Esophagus squamous epithelium (tissue), 5 donors: ENCODE measurements at places on chromosomes 5 and 9.

DNA sequence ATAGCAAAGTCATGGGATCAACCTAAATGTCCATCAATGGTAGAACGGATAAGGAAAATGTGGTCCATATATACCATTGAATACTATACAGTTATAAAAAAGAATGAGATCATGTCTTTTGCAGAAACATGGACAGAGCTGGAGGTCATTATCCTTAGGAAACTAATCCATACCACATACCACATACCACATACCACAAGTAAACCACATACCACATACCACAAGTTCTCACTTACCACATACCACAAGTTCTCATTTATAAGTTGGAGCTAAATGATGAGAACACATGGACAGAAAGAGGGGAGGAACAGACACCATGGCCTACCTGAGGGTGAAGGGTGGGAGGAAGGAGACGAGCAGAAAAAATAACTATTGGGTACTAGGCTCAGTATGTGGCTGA, 154.6 kb upstream of the GHR start:
- no peak for DNase-seq

DNA sequence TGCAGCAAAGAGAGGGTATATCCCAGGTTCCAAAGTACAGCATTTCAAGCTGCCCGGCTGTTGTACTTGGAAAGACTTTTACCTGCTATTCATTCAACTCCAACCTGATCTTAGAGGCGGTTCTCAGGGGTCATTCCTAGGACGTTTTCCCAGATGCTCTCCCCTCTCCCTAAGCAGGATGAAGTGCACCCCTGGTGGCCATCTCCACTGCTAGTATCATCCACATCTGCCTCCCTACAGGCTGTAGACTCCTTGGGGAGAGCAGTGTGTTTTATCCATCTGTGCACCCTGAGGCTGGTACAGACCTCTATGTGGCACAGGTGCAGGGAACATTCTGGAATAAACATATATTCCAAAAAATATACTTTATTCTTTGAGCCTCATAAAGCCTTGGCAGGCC, 56.8 kb downstream of the PTPN3 start:
- DNase-seq: no peak

GRCh38 chr5:78405829-78406750, 45.7 kb downstream of the SCAMP1 start:
- no peak for DNase-seq

- DNase-seq: no peak
Measured at GRCh38 chr5:109327570-109327969, 82.2 kb downstream of the PJA2 start.

- DNase-seq: no peak
Measured at GRCh38 chr5:446883-447263, 3.9 kb downstream of the EXOC3 start.

GRCh38 chr5:113531481-113532159, 18.1 kb downstream of the YTHDC2 start:
- no peak for DNase-seq

DNA sequence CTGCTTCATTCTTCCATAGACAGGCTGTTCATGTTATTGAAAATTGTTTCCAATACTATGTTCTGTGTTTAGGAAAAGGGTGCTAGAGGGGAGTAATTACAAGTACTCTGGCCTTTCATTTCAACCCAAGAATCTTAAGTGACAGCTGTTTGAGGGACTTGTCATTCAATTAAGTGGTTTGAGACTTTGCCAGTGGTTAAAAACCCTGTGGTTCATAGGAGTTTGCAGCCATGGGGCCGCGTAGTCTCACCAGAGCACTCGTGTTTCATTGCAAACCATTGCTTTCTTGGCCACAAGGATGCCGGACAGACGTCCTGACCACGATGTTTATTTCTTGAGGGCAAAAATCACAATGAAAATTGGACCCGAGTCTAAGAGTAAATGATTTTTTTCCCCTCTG, 248.8 kb downstream of the NNT start:
- DNase-seq: no peak

DNA sequence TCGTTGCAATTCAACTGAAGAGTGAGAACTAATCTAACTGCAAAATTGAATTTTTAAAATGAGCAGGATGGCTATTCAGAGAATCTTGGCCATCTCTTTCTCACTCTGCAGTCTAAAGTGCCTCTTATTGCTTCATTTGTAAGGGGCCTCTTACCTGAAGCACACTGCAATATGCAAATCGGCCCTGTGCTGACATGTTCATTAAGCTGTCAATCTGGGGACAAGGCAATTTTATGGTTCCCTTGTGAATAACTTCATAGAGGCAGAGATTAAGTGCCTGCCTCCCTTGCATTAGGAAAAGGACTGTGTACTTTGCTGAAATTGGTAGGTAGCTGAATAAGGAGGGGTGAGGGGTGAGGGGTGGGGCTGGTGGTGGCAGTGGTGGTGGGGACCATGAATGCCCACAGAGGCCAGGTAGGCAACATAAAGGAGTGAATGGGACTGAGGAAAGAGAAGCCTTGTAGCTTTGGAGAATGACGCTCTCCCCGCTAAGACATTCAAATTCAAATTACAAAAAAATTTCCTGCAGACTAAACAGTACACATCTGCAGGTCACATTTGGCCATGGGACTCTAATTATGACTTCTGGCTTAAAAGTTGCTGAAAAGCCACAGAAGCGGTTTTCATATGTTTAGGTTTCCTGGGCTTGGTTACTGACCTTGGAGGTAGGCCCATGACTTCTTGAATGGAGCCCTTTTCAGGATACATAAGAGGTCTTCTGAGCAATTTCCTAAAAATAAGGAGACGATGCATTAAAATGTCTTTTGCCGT, 25.0 kb downstream of the TNFSF8 start:
- no peak for DNase-seq

GRCh38 chr5:171629628-171630349, 155.8 kb upstream of the SMIM23 start:
- no peak for DNase-seq

GRCh38 chr5:44675296-44675695, 133.5 kb upstream of the MRPS30 start:
- DNase-seq: no peak

- no peak for DNase-seq
Measured at GRCh38 chr9:127050591-127051001, 71.8 kb downstream of the ANGPTL2 start.

DNA sequence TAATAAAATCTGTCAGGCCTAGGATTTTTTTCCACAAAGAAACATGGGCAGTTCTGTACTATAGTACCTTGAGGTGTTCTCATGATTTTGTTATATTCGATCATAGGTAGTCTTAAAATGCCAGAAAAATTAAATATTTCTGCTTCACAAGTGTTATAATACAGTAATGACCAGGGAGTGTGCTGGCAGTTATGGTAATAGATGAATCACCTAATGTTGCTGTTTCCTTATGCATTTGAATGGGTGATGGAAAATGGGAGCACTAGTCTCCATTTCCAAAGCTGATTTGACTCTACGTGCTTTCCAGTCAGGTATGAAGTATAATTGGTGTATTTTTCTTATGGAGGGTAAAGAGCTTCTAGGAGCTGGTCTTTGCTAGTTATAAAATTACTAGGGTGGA, 23.8 kb downstream of the OGN start:
- no peak for DNase-seq
